ENCODE measurements at places on chromosomes 11 and 22.

- no peak for DNase-seq
These were observed 26.1 kb upstream of the ZNRF3 start for GRCh38 chr22:28857288-28857687.

GRCh38 chr22:42074132-42074811 lies at the start of gene PHETA2:
Gene PHETA2, plus strand, starts transcription at chr22:42074248. Its CDS starts 3,046 bp downstream, at chr22:42077294.
- peak; percentile 78 for DNase-seq

- no peak for DNase-seq
These were observed 8.1 kb downstream of the TMA7B start for GRCh38 chr22:39967996-39968972.

DNA sequence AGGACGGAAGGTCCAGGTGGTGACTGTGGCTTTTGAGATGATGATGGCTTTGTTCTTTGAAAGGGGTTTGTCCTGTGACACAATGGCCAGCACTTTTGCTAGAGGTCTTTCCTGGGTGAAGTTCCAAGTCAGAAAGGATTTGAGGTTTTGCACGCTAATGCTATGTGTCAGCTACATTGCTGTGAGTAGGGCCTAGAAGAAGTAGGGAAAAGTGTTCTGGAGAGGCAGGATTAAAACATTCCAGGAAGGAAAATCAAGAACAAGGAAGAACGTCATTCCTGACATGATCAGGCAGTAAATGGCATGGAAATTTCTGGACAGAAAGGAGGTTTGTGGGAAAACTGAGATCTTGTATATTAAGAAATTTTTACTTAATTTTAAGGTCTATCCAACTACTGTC lies 290.7 kb downstream of the NTM start:
- no peak for DNase-seq

DNA sequence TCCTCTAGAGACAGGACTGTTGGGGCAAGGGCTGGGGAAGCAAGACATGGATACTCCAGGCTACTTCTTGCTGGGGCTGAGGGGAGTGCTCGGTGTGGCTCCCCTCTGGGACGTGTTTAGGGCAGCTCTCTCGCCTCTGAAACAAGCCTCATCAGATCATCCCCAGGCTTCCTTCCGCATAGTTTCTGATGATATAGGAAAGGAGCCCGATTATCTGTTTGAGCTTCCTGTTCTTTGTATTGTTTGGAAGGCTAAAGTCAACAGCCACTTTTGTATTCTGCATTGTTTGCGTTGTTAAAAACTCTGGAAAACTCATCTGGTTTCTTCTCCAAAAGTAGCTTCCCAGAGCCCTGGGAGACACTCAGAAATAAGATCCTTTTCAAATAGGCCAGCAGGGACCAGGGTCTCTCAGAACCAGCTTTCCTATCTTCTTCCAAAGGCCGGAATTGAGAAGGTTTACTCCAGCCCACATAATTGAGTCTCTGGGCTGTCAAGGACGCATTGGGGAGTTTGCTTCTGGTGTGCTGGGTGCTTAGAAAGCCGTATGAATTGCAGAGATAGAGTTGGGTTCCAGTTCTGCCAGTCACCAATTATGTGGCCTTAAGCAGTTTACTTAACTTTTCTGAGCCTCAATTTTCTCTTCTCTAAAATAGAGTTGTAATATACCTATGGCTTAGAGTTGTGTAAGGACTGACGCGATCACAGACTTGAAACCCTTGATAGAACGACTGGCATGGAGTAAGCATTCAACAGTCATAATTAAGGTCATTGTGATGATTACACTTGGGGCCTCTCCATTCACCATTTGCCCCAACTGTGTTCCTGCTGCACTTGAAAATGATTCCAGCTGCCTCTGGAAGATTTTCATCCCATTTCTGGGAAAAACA lies 19.1 kb downstream of the CD44 start:
- no peak for DNase-seq

DNA sequence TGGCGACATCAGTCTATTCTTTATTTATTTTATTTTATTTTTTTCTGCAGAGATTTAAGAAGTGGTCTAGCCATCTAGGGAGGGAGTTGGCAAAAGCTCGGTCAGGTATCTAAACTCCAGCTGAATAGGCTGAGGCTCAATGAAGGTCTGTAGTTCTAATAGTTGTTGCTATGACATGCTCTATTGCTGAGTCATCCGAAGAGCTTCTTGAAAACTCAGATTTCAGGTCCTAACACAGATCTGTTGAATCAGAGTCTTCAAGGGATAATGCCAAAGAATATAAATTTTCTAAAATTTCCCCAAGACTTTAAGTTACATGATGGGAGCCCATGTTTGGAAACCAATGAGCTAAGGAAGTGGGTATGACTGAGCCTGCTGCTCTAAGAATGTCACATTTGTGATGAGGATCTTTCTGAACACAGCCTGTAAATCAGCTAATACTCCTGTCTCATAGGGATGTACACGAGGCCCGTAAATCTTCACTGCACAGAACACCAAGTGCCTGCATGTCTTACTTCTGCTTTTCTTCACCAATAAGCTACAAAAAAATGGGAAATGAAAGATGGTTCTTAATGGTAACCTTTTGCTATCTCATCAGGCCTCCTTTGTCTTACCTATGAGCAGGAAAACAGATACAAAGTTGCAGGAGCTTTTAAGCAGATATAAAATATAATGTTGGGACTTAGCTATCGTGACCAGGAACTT lies 901.4 kb upstream of the API5 start:
- no peak for DNase-seq

GRCh38 chr11:6608726-6609501 lies 3.1 kb downstream of the TAF10 start:
- peak; percentile 8 for DNase-seq

Measured in mucosa of descending colon (tissue), 3 donors.